ENCODE measurements at places on chromosomes 3 and 15.

- DNase-seq, result no peak
These were observed 83.6 kb upstream of the XCR1 start for GRCh38 chr3:46110701-46111493.

DNA sequence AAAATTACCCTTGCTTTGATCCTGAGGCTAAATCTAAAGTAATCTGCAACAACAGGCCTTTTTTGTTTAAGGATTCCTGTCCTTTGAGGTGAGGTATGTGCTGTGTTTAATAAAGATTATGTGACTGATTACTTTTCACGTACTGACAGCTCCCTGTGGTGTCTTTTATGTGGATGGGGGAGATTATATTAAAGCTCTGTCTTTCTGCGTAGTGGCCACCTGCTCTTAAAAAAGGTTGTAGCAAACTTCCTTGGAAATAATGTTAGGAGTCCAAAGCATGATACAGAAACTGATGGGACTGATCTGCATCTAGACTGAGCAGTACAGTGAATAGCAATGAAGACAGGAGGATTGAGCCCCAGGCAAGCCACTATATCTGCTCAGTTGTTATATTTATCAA is 453.0 kb upstream of the GOLIM4 start:
- DNase-seq, result no peak

DNA sequence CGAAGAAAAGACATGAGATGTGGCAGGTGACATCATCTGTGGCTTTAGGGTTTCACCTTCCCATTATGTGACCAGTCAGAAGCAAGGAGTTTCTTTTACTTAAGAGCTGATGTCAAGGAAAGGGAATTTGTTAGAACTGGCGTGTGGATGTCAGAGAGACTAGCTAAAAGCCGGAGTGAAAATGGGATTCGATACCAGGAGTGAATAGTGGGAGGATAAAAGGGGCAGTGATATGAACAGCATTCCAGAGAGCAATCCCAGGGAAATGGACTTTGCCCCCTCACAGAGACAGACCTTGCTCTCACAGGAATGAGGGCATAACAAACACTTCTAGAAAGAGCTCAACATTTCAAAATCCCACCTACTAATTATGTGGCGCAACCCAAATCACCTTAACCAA is 5.9 kb upstream of the FMN1 start:
- DNase-seq, result no peak

DNA sequence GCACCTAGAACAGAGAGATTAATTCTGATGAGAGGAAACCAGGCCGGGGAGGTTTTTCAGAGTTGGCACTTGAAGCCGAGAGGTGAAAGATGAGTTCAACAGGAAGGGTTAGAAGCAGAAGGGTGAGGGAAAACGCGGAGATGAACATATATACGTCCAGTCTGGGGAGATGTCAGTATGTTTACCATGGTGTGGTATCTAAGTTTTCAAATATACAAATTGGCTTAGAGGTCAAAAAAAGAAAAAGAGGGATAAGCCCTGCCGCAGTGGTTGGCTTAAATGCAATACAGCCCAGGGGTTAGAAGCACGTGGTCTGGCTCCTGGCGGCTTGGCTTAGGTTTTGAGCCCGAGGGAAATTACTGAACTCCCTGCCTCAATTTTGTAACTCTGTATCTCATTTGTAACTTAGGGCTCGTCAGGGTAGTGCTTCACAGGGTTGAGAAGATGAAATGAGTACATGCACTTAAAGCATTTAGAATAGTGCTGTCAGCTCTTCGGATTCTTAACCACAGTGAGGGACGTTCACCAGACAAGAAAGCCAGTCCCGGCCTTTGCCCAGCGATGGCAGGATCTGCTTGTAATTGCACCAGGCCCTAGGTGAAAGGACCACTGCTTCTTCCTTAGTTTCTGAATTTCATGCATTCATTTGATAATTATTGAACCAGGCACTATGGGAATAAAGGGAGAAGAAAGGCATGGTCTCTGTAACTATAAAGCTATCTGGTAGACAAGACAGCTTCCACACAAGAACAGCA is 6.4 kb downstream of the HES1 start:
- no peak for DNase-seq

DNA sequence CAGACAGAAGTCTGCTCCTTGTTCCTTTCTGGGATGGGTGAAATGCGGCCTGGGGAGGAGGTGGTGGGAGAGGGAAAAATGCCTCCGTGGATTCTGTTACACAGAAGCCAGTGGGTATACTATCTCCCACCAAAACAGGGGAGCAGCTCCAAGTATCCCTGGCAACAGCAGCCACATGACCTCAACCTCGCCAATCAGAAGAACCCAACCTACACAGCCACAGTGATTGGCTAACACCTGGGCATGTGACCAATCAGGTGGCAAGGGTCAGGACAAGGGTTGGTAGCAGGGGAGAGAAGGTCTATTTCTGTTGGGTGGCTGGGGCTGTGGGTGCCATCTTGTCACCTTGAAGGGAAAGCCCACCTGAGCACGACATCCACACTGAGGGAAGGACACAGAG is 9.1 kb upstream of the ACAD9 start:
- DNase-seq, result no peak

DNA sequence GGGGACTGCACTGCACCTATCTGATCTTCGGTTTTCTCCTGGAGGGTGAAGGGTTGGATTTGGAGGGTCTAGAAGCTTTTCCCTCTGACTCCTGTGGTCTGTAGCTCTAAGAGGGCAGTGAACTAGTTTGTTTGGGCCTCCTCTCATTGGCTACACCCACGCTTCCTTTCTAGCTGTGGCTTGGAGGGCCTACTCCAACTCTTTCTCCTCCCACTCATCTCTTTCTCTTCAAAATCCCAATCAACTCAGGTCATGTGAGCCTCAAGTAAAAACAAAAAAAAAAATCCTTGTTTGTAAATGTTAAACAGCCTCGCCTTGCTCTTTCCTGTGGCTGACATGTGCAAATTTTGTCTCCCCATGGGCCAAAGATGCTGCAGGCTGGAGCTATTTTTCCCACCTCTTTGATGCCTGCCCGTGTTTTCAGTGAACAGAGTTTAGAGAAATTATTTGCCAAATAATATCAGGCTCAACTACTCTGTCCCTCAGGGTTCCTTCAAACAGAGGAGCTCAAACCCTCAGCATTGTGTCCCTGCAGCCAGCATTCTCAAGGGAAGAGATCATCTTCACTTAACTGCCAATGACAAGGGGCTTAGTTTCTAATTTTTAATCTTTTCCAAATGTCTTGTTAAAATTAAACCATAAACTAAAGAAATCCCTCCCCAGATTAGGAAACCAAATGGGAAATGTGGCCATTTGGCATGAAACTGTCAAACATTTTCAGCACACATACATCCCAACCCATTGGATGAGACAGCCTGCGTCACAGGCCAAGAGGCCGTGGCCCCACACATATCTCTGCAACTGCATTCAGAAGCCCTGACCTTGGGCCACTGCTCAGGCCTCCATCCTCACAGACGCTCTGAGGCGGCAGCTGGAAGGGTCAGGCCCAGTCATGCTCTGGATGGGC is 114.8 kb upstream of the THBS1 start:
- DNase-seq, result no peak

All from thymus (tissue), 14 donors.